Endodermal cell (in vitro differentiated cells): ENCODE measurements at places on chromosomes 16 and 17. TPM values are rescaled to one million over a fixed set of nuclear protein-coding genes. Genes with fewer than 3 reads are reported as not detected.

The PHB1 gene
- total RNA-seq, result 263 and 265 TPM in 2 replicates

GRCh38 chr16:774086-775001, 13.8 kb downstream of the MSLN start:
- no peak for DNase-seq
- H3K36me3 ChIP-seq, result no peaks in the 10 kb centered on the region
- no peak overlapping the region for H3K4me3 ChIP-seq
- H3K4me1 ChIP-seq, result no peaks in the 10 kb centered on the region
- H3K27ac ChIP-seq, result no peak overlapping the region

GRCh38 chr17:79520167-79521165, 90.4 kb downstream of the RBFOX3 start:
- no peak overlapping the region for H3K4me3 ChIP-seq
- peak overlapping the region; percentile 80 for H3K27ac ChIP-seq
- DNase-seq, result no peak
- H3K27me3 ChIP-seq, result no peaks in the 10 kb centered on the region
- H3K36me3 ChIP-seq, result no peaks in the 10 kb centered on the region

The RAMP2 gene
- total RNA-seq, result 4.9 and 6.1 TPM in 2 replicates

The RTN4RL1 gene
- total RNA-seq, result 17.2 and 19.6 TPM in 2 replicates
